ENCODE measurements at places on chromosomes 4 and X.
A peak's percentile ranks its signal among the peaks of the same experiment; 100 is the strongest.

GRCh38 chr4:1600811-1601532 is 83.1 kb downstream of the FAM53A start:
- no peak for DNase-seq

GRCh38 chr4:792626-793092 is 33.3 kb downstream of the CPLX1 start:
- DNase-seq, result no peak

GRCh38 chr4:180808862-180809261 is 1434.3 kb upstream of the TENM3 start:
- no peak for DNase-seq

GRCh38 chrX:12378706-12379105 is 240.4 kb downstream of the FRMPD4 start:
- DNase-seq, result no peak

GRCh38 chr4:45946699-45947098 is 177.2 kb downstream of the GABRG1 start:
- no peak for DNase-seq

- no peak for DNase-seq
These were observed 123.3 kb downstream of the POU4F2 start for GRCh38 chr4:146762016-146762415.

GRCh38 chrX:9171841-9172463 is 138.0 kb upstream of the FAM9B start:
- DNase-seq, result no peak

GRCh38 chr4:44487341-44487740 is 38.7 kb upstream of the KCTD8 start:
- no peak for DNase-seq

GRCh38 chr4:156781852-156782251 is 189.7 kb downstream of the PDGFC start:
- no peak for DNase-seq

GRCh38 chr4:132797856-132798255 is 351.2 kb upstream of the PCDH10 start:
- no peak for DNase-seq

GRCh38 chr4:38002451-38003071 is 42.4 kb downstream of the PTTG2 start:
- DNase-seq, result no peak

GRCh38 chr4:44629280-44629866 is 22.1 kb downstream of the YIPF7 start:
- peak; percentile 17 for DNase-seq

- no peak for DNase-seq
These were observed 70.4 kb downstream of the LRBA start for GRCh38 chr4:150944660-150945059.

DNA sequence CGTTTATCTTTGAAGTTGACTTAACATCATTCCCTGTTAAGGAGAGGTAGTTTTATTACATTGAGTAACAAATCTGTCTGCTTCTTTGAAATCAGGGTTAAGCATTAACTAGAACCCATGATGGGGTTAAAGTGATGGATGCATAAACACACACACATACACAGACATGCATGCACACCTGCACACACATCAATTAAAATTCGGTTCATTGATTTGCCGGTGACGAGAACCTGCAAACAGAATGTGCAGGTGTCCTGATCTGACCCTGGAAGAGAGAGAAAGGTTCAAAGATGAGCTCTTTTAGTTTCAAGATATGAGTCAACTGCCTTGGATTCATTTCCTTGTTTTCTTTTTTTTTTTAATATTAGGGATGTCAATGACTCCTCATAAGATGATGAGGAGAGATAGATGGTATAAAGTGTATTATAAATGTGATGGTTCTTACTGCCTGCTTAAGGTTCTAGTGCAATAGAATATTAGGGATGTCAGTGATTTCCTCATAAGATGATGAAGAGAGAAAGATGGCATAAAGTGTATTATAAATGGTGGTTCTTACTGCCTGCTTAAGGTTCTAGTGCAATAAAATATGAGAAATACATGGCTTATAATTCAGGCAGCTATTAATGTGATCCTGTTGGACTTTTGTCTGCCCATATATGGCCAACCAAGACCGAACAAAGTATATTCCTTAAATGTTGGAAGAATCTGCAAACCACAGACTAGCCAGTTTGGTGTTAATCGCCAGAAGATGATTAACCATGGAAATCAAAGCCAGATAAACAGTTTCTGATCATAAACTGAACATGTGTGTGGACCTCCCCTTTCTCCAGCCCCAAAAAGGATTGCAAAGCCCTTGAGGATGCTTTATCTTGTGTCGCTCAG is 14.1 kb upstream of the CD99 start:
- no peak for DNase-seq

- DNase-seq, result no peak
These were observed 176.9 kb downstream of the SLIT2 start for GRCh38 chr4:20428436-20429160.

- no peak for DNase-seq
These were observed 1928.2 kb upstream of the TENM3 start for GRCh38 chr4:180314972-180315371.

- DNase-seq, result no peak
These were observed 261.2 kb downstream of the TLL1 start for GRCh38 chr4:166134285-166134684.

DNA sequence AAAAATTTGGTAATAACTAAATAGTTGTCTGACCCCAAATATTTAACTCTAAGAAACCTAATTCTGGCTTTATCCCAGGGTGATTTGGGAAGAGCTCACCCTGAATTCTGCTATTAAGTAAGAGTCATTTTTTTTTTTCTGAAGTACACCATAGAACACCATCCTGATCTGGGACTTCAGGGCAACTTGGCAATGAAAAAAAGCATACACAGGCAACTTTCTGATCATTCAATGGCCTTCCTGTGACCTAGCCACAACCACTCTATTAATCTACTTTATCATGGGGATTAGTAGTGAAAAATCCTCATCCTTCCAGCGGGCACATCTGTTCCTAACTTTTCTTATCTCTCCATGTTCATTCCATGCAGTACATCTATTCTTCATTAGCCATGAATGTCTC is 333.2 kb upstream of the MAD2L1 start:
- DNase-seq, result no peak

GRCh38 chr4:4254666-4255065 is 6.6 kb upstream of the TMEM128 start:
- DNase-seq, result no peak

- no peak for DNase-seq
These were observed 6.8 kb downstream of the ASB5 start for GRCh38 chr4:176262243-176262642.

DNA sequence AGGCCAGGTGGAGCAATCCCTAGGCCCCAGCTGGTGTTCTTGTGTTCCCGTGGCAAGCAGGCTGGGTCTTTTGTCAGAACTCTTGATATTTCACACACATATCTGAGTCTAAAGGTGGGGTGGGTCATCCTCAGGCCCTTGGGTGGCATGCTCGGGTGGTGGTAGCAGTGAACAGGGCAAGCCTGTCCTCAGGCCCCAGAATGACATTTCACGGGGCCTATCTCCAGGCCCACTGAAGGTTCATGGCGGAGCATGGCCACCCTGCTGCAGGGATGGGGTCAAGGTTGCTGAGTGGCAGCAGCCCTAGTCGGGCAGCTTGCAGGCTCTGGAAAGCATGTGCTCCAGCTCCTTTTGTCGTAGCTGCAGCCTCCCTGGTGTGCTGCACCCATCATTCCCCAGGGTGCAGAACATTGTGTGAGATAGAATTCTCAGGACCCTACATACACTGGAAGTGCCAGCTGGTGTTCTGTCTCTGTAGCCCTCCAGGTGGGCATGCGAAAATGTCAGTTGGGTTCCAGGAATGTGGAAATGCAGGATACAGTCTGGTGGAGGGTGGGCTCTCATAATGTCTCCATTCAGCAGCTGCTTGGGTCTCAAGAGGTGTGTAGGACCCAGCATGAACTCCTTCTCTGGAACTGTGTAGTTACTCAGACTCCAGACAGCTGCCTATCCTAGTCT is 1571.8 kb downstream of the STIM2 start:
- DNase-seq, result no peak

- DNase-seq, result no peak
These were observed 182.1 kb upstream of the SMIM31 start for GRCh38 chr4:164571593-164572390.

DNA sequence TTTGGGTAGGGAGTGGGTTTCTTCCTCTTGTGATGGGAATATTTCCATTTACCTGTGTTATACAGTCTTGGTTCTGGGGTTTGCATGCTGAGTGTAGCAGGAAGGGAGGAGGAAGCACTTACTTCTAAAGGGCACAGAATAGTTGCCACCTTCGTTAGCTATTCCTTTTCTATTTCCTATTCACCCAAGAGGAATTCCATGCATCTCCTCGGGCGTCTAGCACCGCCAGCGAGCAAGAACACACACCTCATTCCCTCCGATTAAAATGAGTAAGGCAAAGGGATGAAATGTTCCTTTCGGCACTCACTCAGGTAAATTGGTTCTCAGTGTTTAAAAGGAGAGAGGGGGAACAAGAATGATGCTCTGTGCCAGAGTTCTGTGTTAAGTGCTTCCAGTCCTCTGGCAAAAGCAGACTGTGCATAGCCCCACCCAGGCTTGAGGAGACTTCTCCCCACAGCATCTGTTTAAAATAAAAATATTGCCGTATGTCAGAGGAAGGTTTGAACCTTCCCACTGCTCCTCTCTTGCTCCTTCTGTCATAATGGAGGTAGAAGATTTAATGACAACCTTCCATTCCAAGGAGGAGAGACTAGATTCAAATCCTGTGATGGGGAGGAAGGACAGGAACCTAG is 351.4 kb downstream of the PTTG2 start:
- DNase-seq, result no peak

DNA sequence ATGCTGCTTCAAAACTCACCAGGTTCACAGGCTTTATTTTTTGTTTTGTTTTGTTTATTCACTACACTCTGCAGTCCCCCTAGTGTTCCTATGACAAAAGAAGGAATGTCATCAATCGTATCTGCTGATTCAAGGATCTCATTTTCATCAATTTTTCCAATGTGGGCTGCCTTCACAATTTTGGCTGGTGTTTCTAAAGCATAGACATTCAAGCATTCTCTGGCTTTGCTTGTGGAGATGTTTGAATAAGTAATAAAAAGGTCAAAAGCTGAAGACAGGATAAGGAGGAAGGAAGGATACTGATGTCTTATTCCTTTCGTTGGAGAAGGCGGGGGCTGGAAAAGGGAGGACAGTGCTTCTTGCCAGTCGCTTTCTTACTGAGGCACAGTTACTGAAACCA is 12.2 kb upstream of the KCNIP4 start:
- DNase-seq, result no peak

DNA sequence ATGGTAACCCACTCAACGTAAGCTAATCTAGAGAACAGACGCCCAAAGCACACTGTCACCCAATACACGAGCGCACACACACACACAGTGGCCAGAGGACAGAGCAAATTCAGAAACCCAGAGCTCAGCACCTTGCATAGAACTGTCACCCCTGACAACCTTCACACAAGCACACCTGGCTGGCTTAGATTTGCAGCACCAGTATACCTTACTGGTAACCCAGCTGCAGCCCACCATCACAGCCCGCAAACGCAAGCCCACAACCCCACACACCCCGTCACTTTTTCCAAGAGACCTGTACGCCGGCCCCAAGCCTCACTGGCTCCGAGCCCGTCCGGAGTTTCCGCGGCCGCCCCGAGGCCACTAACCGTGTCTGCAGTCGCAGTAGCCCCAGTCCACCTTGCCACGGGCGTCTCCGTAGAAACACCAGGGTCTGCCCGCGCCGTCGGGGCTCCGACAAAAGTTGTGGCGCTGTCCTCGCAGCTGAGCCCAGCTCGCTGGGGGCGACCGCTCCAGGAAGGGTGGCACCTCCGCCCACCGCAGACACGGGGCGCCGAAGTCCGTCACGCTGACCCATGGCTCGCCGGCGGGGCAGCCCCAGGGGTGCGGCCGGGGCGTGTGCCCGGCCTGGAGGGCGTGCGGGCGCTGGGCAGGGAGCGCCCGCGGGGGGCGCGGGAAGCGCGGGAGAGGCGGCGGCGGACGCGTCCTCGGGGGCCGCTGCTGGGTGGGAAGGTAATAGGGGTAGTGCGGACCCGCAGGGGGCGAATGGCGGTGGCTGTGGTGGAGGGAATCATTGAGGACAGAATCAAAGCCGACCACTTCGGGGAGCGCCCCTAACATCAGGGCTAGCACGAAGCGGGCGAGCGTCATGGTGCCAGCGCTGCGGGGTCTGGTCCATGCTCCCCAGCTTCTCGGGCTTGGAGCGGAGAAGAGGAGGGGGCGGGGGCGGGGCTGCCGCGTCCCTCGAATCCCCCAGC is 664 bp downstream of the PRSS12 start:
- no peak for DNase-seq

DNA sequence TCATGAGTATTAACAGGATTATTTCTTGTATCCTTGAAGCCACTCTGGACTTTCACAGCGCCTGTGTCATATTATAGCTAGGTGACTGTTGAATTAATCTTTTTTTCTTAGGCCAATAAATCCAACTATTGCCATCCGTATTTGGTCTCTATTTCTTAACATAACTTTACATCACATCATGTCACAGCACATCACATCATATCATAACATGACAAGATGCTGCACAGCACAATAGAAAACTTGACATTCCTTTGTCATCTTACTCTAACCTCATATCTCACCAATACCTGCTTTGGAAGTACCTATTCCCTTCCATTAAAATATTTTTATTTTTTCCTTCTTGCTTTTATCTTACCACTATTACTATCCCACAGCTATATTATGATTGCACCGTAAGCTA is 1480.8 kb downstream of the TECRL start:
- DNase-seq, result no peak

- DNase-seq, result no peak
These were observed 45.4 kb downstream of the APLN start for GRCh38 chrX:129609395-129609794.

- no peak for DNase-seq
These were observed 65.3 kb upstream of the NDUFC1 start for GRCh38 chr4:139367421-139368090.

- DNase-seq, result no peak
These were observed 163.8 kb downstream of the BANK1 start for GRCh38 chr4:101954351-101954750.

GRCh38 chr4:38415682-38416081 is 248.3 kb upstream of the KLF3 start:
- no peak for DNase-seq

DNA sequence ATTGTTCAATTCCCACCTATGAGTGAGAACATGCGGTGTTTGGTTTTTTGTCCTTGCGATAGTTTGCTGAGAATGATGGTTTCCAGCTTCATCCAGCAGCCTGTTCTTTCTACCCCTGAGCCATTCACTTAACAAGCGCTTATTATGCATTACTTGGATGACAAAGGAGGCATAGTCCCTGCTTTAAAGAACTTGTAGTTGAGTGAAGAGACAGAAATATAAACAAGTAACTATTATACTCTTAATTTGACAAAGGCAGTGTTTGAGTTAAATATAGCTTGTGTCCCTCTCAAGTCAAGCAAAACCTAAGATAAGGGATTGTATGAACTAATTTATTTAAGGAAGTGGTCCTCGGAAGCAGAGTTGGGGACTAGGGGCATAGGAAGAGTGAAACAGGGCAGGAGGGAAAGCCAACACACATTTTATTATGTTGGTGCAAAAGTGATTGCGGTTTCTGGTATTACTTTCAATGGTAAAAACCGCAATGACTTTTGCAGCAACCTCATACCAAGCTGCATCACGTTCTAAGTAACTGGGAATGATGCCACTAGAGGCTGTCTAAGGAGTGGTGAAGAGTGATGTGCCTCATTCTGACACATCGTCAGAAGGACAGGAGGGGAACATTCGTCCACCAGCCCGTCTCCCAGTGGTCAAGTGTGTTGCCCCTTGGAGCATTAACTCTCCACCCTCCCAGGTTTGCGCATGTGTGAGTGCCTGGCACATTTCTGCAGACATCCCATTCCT is 41.8 kb downstream of the QDPR start:
- DNase-seq, result no peak

Measured in Panc1 (cell line).